GM12892 (cell line): ENCODE measurements at places on chromosomes 2 and 18.

- DNase-seq = no peak
Measured at GRCh38 chr2:176130147-176130956, 847 bp downstream of the HOXD8 start.

DNA sequence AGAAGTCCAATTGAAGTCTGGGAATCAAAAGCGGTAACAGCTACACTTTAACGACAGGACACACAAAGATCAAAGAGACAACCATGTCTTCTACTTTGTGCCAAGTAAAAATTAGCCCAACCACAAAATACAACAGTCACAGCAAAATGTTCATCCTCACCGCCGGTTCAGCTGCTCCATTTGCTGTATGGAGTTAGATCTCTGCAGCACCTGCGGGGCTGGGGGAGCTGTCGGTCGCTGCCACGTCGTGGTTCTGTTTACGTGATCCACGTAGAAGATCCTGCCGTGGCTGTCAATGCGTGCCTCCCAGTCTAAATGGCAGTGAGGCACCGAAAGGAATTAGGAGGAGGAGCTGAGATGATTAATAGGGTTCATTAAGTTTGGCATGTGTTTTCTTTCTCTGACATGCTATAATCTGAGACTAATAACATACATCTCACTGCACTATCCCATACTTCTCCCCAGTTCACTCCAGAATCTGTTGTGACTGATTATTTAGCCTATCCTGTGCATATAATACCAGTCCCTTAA is 136.5 kb upstream of the STK17B start:
- DNase-seq = no peak

DNA sequence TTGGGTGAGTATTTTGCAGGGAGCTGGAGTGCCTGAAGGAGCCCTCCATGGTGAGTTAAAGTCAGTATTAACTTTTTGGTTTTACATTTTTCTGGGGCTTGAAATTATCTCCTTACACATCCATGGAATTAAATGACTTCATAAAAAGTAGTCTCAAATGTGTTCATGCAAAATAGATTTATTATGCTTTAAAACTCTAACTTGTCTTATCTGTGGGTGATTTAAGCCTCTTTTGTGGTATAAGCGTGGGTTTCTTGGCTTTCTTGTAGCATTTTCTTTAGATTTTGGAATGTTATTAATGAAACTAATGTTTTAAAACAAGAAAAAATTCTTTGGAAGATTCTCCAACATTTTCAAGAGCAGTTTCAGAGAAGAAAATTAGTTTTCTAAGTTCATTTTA is 27.8 kb downstream of the NABP1 start:
- DNase-seq = no peak

- DNase-seq = no peak
Measured at GRCh38 chr2:238216651-238217184, 13.2 kb upstream of the ILKAP start.

DNA sequence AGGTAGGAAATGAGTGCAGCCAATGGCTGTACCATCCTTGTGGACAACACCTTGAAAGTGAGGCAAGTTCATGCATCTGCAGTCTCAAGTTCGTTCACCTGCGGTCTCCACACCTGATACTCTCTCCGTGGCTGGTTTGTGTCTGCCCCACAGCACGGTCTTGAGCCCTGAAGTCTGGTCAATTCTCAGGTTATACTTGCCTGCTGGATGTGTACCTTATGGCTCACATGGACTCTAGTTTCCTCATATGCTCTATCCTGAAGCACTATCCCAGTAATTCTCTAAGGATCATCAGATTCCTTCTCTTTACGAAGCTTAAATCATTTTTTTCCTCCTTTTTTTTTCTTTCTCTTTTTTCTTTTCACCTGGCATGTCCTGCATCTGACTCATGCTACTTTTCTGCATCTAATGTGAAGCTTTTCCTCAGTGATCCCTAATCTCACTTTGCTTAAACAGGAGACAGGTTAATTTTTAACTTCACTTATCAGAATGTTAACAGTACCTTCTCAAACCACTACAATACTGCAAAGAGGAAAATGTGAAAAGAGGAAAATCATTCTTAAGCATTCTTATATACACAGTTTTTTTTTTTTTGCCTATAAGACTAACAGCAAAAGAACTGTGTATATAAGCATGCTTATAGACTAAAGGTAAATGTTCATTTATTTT is 511.2 kb downstream of the SOX11 start:
- DNase-seq = no peak

DNA sequence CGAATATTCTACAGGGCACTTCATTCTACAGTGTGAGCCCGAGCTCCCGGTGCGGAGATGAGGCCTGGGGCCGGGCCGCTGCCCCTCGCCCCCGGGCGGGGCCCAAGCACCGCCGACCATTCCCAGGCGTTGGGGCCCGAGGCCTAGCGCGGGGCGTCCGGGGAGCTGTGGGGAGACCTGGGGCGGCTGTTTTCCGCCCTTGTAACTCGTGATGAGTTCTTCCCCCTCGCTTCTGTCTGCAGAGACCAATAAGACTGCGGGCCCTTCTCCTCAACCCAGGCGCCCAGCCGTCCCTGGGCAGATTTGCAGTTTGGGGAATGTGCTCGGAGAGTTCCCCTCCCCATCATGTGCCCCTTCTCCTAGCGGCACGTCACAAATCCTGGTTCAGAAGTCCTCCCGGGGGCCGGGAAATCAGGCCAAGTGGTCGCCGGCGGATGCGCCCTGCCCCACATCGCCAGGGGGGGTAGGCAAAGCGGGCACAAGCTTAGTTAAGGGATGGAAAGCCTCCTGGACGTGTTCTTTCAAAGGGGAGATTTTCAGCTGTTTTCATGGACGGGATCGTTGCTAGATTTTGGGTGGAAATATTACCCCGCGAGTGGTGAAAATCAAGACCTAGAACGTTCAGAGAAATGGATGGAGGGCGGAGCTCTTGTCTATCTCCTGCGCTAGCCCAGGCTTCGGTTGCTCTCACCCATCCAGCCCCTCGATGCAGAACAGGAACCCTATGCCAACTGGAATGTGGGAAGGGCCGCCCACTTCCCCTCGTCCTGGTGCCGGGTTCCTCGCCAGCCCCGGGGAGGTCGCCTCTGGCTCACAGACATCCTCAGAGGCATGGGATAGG is 18.8 kb upstream of the HAAO start:
- DNase-seq = peak; percentile 49

- no peak for DNase-seq
Measured at GRCh38 chr18:21196426-21196825, 45.6 kb upstream of the GREB1L start.

DNA sequence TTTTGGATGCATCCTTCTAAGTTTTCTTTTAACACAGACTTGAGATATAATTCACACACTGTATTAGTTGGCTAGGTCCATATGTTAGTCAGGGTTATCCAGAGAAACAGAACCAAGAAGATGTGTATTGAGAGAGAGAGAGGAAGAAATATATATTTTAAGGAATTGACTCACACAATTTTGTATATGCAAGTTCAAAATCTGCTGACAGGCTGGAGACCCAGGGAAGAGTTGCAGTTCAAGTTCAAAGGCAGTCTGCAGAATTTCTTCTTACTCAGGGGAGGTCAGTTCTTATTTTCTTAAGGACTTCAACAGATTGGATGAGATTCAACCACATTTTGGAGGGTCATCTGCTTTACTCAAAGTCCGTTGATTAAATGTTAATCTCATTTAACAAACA is 23.0 kb upstream of the MRO start:
- no peak for DNase-seq

DNA sequence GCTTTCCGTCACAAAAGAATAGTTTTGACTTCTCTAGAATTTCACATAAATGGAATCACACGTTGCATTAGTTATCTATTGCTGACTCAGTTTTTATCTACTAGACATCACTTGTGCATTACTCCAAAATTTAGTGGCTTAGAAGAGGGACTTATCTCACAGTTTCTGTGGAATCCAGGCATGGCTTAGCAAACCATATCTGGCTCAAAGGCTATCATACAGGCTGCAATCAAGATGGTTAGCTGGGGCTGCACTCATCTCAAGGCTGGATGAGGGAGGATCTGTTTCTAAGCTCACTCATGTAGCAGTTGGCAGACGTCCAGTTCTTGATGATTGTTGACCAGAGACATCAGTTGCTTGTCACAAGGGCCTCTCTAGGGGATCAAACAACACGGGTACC is 6.6 kb upstream of the DSC3 start:
- DNase-seq = no peak

DNA sequence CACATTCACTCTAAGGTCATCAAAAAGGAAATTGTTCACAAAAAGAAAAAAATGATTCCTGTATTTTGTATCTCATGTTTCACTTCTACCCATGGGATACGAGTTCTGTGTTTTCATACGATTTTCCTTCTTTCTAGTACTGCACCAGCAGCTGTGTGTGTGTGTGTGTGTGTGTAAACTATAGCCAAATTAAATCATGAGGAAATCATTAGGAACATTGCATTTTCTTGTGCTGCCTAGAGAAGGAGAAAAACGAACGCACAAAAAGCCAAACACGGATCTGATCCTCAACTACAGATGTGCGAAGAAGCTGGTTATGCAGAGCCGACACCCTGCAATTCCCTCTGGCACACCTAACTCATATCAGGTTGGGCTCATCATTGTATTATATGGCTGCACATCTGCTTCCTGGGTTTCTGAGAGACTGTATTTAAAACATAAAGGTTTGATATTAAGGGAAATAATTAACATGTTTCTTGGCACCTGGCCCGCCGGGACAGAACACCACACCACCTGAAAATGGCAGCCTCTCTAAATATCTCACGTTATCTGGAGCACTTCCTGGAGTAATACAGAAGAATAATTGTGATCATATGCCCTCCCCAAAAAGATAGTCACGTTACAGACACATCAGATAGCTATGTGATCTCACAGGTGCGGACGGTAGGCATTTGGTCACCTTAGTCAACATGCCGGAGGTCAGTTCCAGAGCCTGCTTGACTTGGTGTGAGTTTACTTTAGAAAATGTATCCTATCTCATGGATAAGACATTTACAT is 586.3 kb upstream of the SALL3 start:
- no peak for DNase-seq

GRCh38 chr2:151237422-151238025 is 24.1 kb downstream of the RBM43 start:
- no peak for DNase-seq

- DNase-seq = no peak
Measured at GRCh38 chr18:65468881-65469280, 281.9 kb upstream of the CDH7 start.
